ENCODE measurements at places on chromosomes 1 and 21.

DNA sequence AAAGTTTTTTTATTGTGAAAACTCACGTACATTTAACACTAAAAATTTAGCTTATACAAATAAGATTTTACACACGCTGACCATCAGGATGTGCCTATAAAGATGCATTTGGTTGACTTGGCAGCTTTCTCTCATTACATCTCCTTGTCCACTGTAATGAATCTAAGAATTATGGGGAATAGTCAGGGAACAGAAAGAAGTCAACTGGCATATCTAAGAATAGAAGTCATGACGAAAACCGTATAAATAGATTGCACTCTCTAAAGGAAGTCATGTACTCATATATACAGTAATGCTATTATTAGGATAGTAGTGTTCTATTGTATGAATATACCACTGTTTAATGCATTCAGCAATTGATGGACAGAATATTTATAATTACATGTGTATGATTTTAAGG lies 575.8 kb upstream of the B3GALT2 start:
- no peak for DNase-seq

- no peak for DNase-seq
These were observed 5.6 kb upstream of the AKR1A1 start for GRCh38 chr1:45545019-45545493.

GRCh38 chr1:114082304-114082630 lies 71.4 kb downstream of the SYT6 start:
- no peak for DNase-seq

GRCh38 chr1:19670787-19671186 lies 6.1 kb downstream of the HTR6 start:
- DNase-seq = no peak

DNA sequence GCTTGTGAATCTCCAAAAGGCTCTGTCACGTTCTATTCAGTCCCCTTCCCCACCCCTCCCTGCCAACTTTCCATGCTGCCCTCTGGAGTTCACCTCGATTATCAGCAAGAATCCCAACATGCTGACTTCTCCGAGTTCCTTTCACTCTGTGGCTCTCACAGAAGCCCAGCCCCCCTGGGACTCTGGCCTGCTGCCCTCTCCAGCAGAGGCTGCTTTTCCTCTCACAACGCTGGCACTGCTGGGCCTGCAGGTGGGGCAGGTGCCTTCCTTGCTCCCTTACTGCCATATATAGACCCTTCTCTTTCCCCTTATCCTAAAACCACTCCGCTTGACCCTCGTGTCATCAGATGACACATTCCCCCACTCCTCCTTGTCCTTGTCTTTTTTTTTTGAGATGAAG lies 10.2 kb upstream of the RNF186 start:
- DNase-seq = no peak

GRCh38 chr1:29142714-29143113 lies 19.0 kb upstream of the TMEM200B start:
- DNase-seq = no peak

DNA sequence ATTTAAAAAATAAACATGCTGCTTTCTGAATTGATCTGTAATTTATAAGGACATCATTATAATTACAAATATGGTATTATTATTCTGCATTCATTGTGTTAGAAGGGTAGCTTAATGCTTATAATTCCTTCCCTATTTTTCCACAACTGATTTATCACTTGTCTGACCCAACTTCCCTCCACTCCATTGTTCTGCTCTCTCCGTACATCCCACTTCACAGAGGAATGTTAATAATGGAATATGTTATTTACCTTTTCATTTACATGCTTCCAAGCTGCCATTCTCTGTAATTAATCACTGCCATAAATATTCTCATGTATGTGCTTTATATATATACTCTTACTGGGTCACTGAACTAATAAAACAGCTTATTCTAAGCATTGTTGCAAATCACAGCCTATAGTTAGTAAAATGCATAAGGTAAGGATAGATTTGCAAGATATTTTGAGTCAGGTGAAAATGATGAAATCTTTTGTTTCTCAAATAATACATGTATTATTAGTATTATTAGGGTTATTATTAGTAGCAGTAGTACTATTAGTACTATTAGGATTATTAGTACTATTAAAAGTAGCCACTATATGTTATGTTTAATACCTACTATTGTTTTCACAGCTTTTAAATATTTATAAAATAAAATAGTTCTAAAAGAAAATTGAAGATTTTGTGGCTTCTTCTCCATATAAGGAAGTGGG lies 70.6 kb upstream of the NEK7 start:
- DNase-seq = no peak

- no peak for DNase-seq
These were observed 49.8 kb downstream of the COLGALT2 start for GRCh38 chr1:183987593-183988318.

DNA sequence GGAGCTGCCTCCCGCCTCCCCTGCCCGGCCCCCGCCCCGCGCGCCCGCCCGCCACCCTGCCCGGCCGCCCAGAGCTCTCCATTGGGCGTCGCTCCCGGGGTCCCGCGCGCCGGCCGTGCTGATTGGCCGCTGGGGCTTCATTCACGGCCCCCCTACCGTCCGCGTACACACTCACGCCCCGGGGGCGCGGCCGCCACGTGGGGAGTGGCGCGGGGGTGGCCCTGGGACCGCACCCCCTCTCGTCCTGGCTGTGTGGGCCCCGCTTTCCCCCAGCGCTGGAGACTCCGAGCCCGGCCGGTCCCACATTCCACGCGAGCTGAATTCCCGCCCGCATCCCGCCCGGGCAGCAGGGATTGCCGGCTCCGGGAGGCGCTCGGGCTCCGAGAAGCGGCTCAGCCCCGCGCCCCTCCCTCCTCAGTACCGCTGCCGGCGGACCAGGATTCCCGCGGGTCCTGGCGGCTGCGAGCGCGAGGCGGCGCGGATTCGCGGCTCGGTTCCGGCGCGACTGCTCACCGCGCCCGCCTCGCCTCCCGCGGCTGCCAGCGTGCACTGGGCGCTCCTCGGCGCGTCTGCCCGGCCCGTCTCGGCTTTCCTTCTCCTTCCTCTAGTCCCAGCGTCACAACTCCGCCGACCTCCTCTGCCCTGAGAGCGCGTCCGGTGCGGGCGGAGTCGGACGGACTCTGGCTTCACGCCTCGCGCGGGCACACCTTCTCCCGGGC lies 450 bp upstream of the POU3F1 start:
- peak; percentile 40 for DNase-seq

DNA sequence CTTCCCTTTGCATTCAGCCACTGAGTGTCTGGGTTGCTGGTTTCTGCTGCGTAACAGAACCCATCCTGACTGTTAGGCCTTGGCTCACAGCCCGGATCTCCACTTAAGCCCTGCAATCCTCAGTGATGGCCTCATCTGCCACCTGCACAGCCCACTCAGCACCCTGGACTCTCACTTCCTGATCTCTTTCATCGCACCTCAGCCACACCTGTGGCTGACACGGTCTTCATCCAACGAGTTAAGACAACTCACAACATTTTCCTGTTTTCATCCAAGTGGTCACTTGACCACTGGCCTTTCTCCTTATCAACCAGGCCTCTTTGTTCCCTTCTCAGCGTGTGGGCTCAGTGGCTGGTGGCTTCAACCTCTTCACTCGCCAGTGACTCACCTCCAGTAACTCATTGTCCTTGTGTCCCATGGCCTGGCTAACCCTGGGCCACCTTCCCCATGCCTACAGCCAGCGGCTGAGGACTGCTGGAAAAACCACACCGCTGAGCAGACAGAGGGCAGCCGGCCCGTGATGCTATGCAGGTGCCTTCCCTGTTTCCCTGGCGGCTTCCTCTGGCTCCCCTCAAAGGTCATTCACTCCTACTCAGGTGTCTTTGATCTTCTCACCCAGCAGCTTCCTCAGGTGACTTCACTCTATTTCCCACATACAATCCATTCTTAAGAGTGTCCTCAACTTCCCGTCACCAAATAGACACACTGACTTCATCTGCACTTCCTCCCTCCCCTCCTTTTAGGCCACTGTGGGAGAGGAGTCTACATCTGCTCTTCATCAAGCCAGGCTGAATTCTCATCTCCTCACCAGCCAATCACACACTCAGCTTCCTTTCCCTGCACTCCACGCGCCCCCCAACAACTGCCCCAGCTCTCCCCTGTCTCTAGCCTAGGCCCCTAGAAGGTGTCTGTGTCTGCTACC lies 19.9 kb upstream of the EDN2 start:
- DNase-seq = no peak

GRCh38 chr1:89808441-89809117 lies 12.3 kb upstream of the LRRC8D start:
- DNase-seq = no peak

GRCh38 chr21:44838039-44838895 lies 20.4 kb upstream of the SUMO3 start:
- no peak for DNase-seq

DNA sequence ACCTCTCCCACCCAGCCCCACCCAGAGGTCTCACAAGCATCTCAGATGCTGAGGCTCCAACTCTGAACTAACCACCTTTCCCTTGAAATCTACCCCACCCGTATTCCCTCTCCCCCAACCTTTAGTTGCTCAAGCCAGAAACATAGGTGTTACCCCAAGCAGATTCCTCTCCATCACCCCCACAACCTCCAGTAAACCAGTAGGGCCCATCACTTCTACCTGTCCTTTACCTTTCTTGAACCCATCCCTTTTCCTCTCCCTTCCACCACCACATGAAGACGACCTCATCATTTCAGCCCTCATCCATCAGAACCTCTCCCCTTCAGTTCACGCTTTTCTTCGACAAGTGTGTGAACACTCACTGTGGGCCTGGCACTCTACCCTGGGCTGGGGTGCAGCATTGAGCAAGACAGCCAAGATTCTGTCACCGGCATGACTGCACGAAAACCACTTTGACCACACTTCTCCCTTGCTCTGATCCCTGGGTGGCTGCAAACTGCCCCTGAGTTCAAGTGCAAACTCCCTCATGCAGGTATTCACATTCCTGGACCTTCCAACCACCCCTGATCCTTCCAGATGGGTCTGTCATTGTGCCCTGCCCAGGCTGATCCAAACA lies 65.5 kb upstream of the LAPTM5 start:
- no peak for DNase-seq

DNA sequence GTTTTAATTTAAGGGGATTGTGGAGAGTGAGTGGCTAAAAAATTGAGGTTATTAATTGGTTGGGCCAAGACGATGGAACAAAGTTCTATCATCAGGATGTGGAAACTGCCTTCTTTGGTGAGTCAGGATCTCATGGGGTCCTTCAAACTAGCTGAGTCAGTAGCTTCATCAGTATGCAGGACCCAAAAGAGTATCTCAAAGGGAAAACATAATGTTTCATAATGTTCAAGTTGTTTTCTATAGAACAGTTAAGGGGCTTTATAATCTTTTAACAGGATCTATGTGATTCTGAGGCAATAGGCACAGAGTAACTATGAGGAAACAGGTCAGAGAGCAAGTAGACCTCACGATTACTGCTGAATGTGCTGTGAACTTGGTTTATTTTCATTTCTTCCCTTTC lies 3.2 kb upstream of the OLFML2B start:
- DNase-seq = no peak

DNA sequence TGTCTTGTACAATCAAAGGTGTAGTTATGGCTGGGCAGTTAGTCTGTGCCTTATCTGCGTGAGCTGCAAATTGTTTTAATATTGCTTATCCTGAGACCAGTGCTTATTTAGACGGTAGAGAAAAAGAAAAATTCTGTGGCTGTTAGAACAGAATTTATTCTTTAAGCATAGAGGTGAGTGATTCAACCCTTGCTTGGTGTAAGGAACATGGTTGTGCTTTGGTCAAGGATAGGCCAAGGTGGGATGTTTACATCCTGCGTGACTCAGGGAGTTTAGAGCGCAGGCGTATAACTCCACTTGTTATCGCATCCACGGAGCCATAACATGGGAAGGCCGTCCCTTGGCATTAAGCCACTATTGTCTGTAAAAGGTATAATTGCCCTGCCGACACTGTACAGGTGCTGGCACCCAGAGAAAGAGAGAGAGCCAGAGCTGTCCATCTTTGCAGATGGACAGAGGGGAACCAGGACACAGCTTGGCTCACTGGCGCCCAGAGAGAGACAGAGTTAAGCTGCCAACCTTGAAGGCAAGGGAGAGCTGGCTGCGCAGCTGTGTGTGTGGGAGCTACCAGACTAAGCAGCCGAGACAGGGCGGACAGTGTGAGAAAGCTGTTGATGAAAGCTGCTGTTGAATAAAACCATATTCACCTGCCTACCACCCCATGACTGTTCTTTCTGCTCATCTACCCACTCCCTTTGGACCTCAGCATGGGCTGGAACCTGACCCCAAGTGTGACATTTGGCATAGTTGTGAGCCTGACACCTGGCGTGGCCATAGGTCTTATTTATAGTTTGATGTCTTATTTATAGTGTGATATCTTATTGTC lies 200.4 kb downstream of the DYRK1A start:
- DNase-seq = no peak

GRCh38 chr21:40846587-40847411 lies at the start of gene DSCAM:
TSS of gene DSCAM (minus strand) at chr21:40847158. CDS start at chr21:40846661, 497 bp downstream.
- DNase-seq = peak; percentile 40

GRCh38 chr21:42461185-42461520 lies 34.9 kb downstream of the RSPH1 start:
- DNase-seq = no peak

DNA sequence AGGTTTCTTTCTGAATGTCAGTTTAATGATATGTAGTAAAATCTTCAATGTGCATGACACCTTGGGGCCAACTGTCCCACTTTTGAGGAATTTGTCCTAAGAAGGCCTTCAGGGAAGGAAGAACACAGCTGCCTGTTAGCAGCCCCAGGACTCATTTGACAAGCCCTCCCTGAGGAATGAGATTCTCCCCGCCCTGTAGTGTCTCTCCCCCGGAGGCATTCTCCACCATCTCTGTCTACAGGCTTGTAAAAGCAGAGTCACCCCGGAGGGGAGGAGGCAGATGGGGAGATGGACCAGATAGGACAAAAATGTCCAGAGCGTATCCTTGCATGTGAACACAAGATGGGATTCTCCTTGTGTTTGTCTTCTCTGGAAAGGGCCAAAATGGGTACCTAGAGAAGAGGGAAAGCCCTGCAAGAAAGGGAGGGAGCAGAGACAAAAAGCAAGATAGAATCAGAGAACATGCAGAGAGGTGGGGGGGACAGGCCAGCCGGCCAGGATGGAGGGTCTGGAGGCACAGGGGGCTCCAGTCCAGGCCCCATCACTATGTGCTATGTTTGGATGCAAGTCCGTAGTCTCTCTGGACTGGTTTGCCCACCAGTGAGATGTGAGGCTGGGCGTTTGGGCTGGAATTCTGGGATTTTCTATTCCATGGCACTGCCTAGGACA lies 12.0 kb upstream of the WNT3A start:
- DNase-seq = no peak

- DNase-seq = no peak
These were observed 27.5 kb downstream of the NAV1 start for GRCh38 chr1:201566529-201566823.

GRCh38 chr1:162088281-162088969 lies 18.9 kb downstream of the NOS1AP start:
- no peak for DNase-seq

DNA sequence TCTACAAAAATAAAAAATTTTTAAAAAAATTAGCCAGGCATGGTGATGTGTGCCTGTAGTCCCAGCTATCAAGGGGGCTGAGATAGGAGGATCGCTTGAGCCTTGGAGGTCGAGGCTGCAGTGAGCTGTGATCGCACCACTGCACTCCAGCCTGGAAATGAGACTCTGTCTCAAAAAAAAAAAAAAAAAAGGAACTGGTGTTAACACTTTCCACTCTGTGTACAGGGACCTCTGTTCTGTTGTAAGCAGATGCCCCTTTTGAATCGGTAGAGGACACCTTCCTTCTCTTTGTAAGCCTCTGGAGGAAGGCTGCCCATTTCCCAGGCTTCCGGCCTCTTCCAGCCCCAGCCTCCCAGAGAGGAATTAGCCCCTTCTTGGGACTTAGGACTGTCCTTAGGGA lies 7.3 kb upstream of the C1orf210 start:
- DNase-seq = no peak

- DNase-seq = no peak
These were observed 30.3 kb upstream of the PGBD5 start for GRCh38 chr1:230456478-230456877.

All from NCI-H748 treated with DMSO at 0.1 percent for 48 hours (cell line).